ENCODE measurements at places on chromosomes 3 and 15. TPM values are rescaled to one million over a fixed set of nuclear protein-coding genes. Genes with fewer than 3 reads are reported as not detected.
A peak's percentile ranks its signal among the peaks of the same experiment; 100 is the strongest.

THBS1 gene
- total RNA-seq: 141 TPM

INAFM2 gene
- total RNA-seq: 8.9 TPM

MYO5C gene
- total RNA-seq: 0.36 TPM

VEPH1 gene
- 27.4 TPM for total RNA-seq

A4GNT gene
- not detected for total RNA-seq

GOLGA6L10 gene
- 0.49 TPM for total RNA-seq

ROPN1 gene
- not detected for total RNA-seq

ZNF80 gene
- not detected for total RNA-seq

ISLR2 gene
- 0.36 TPM for total RNA-seq

CEMIP gene
- 249 TPM for total RNA-seq

DZIP1L gene
- total RNA-seq: 38.2 TPM

- no peak for DNase-seq
These were observed 105.9 kb downstream of the B3GALNT1 start for GRCh38 chr3:160999274-160999673.

- no peak for DNase-seq
These were observed 28.3 kb upstream of the LSAMP start for GRCh38 chr3:116473602-116474001.

DNA sequence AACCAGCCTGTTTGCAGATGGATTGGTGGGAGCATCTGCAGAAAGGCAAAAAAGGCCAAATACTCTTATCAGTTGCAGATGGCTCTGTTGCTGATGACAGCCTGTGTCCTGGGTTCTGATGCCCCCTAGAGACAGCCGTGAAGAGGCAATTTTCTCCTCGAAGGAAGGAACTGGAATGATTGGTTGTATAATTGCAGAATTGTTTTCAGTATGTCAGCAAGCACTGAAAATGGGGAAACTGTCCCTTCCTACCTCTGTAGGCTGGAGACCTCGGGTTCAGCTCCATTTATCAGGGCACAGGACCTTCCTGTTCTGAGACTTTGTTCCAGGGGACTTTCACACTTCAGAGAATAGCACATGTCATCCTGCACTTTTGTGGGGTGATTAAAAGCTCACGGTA, 103.0 kb downstream of the PGPEP1L start:
- DNase-seq: peak; percentile 65

GRCh38 chr15:67091980-67092677, 26.7 kb downstream of the SMAD3 start:
- no peak for DNase-seq

DNA sequence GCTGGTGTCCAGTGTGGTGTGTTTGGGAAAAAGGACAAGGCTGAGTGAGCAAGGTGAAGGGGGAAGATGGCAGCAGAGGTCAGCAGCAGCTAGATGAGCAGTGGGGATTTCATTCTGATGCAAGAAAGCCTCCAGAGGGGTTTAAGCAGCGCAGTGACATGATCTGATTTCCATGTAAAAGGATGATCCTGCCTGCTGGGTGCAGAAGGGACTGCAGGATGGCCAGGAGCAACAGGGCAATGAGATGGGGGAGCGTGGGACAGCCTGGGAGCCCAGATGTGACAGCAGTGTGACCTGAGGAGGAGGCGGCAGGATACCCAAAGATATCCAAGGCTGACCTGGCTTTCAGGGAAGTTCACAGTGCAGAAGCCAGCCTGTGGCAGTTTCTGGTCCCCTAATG, 6.1 kb downstream of the WNT7A start:
- no peak for DNase-seq

DNA sequence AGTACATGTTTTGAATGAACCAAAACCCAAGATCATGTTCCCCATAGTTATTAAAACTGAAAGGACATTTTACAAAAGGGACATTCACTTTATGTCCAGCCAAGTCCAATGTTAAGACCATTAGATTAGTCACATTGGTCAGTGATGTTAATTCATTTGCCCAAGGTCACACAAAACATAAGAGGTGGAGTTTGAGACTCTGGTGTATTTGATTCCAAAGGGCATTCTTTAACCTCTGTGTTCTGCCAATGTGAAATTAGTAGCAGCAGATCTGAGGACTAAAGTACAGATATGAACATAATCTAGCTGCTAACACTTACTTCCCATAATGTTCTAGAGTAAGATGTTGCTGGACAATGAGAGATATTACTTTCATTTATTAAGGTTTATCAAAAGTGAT, 425.6 kb downstream of the TUSC7 start:
- DNase-seq: no peak

DNA sequence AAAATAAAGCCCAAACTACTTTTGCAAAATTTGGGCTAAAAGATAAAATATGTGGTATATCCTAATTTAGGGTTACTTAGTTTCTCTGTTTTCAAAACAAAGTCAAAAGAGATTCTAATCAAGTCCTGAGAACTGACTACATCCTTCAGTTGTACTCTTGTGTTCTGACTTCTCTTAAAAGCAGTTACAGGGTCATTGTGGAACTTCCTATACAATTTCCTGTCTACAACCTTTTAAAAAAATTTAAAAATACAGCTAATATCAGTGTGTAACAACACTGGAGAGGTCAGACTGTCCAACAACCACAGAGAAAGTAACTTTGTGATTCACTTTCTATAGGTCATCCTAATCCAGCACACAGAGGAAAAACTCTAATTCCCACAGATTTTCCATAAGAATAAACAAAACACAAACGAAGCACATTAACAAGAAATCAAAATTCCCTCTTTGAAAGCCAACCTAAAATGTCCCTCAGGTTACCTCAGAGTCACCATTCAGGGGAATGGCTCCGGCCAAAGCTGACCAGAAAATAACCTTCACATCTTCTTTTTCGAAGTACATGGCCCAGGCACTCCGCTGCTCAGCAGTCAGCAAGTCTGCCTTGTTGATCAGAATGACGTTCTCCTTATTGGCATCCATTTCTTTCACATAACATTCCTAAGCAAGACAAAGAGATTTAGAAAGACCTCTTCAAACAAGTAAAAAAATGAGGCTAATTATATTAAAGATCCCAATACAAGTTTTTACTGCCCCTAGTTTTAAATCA, 13.3 kb downstream of the LSG1 start:
- no peak for DNase-seq

- DNase-seq: no peak
These were observed 83.5 kb upstream of the VGLL4 start for GRCh38 chr3:11727207-11727606.

- DNase-seq: no peak
These were observed 58.1 kb upstream of the TJP1 start for GRCh38 chr15:29880341-29880740.

GRCh38 chr3:27360113-27361078, 8.8 kb downstream of the NEK10 start:
- DNase-seq: peak; percentile 37

DNA sequence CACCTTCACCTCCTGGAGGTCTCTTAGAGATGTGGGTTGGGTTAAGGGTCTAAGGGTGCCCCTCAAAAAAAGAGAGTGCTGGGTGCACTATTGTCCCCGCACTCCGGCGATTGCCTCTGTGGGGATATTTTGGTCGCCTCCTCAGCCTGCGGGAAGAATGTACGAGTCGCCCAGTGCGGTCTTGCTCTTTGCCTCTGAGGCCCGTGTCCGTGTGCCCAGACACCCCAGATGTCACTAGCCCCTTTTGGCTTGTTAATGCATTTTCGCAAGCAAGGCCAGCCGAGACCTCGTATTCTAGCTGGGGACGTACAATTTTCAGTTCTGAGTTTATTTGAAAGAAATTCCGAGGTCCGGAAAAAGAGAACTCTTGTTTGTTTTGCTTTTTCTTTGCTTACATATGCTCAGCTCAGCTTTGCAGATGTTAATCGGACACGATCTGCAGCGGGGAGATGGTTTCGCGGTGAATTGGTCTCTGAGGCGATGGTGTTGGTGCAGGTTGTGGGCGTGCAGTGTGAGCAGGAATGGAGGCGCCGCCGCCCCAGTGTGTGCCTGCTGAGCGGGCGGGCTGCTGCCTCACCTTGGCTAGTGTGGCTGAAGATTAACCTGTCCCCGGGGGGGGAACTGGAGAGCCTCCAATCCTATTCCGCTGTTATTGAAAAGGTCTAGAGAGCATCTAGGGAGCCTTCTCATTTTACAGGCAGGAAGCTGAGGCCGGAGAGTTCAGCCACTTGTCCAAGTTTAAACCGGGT, 1.4 kb downstream of the ST6GAL1 start:
- DNase-seq: peak; percentile 32

DNA sequence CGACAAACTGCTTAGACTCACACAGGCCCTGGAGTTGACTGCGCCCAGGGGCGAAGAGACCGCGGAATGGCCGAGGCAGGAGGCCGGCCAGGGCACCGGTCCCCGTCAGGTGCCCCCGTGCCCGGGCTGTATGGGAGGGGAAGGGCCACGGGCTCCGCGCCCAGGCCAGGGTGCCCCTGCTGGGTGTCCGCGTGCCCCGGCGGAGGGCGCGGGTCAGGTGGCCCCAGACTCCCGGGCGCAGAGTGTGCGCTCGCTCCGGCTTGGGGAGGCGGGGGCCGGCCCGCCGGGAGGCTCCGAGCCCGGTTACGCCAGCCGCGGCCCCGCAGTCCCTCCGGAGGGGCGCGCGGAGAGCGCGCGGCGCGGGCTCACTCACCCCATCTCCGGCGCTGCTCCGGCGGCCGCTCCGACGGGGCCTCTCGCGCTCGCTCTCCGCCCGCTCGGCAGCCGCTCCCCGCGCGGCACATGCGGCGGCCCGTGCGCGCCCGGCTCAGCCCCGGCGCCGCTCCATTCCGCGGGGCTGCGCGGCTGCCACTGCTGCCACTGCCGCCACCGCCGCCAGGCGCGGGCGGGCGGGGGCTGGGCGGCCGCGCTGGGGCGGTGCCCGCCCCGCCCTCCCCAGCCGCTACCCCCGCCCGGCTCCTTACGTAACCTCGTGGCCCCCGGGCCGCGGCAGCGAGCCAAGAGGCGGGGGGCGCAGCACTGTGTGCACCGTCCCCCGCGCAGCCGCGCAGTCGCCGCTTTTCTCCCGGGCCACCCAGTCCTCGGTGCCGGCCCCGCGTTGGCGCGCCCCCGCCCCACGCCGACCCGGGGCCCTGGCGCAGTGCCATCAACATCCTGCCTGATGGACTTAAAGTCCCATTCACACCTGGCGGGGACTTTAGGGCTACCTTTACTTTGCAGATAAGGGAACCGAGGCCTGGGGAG, at the start of gene HOMER2:
TSS of gene HOMER2 (minus strand) at position 563 of the 924 bp plus-strand sequence. CDS start at position 378, 185 bp downstream.
- DNase-seq: no peak

- no peak for DNase-seq
These were observed 5.1 kb downstream of the TMOD2 start for GRCh38 chr15:51756482-51756881.

GRCh38 chr15:63462088-63462487, 42.3 kb upstream of the USP3 start:
- DNase-seq: peak; percentile 89

DNA sequence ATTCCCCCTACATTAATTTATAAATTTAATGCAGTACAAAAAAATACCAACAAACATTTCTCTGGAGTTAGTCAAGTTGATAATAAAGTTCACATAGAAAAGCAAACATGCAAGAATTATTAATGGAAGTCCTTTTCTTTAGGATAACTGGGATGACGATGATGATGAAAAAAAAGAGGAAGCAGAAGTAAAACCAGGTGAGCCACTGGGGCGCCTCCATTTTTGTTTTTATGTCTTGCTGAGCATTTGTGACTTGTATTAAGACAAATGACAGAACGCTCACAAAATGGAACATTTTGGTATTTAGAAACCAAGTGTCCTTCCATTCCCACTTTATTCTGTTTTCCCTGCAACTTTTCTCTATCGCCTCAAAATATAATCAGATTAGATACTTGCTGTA, 13.8 kb downstream of the EIF3J start:
- DNase-seq: no peak

GRCh38 chr3:17848102-17848501, 105.7 kb upstream of the TBC1D5 start:
- no peak for DNase-seq

- DNase-seq: no peak
These were observed 543.2 kb upstream of the SGO1 start for GRCh38 chr3:20729185-20729584.

DNA sequence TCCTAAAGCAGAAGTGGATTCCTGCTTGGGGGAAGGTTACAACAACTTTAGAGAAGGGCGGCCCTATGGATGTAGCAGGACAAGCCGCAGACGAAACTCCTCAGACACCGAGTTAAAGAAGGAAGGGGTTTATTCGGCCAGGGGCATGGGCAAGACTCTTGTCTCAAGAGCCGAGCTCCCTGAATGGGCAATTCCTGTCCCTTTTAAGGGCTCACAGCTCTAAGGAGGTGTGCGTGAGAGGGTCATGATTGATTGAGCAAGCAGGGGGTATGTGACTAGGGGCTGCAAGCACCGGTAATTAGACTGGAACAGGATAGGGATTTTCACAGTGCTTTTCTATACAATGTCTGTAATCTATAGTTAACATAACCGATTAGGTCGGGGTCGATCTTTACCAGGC, 879 bp upstream of the PDHB start:
- no peak for DNase-seq

DNA sequence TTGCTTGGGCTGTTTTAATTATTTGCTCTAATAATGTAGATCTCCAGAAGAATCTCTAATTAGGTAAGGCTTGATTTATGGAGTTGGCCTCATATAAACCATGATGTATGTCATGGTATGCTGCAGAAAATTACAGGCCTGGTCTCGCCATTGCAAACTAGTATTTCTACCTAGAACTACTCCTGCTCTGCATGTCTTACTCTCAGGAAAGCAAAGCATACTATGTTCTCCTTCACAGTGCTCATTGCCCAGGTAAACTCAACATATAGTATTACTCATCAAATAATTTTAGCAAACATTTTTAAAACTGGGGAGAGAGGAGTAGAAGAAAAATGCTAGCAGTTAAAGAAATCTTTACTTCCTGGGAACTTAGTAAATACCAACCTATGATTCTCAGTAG, 90.7 kb downstream of the FILIP1L start:
- no peak for DNase-seq

Measured in fibroblast of the aortic adventitia (primary cell).